ENCODE measurements at places on chromosomes 6 and 20. TPM values are rescaled to one million over a fixed set of nuclear protein-coding genes. Genes with fewer than 3 reads are reported as not detected.

The TMEM14B gene
- total RNA-seq, result 161 TPM

The PACSIN1 gene
- total RNA-seq, result 0.05 TPM

The SIRPB2 gene
- total RNA-seq, result not detected

The FOXA2 gene
- total RNA-seq, result 12.1 TPM

The DCDC2 gene
- total RNA-seq, result 3.0 TPM

The KHDC1 gene
- total RNA-seq, result 3.8 TPM
